ENCODE measurements at places on chromosomes 7 and 10.

GRCh38 chr7:91961816-91962215, 21.2 kb downstream of the AKAP9 start:
- H3K27me3 ChIP-seq = no peaks in the 10 kb centered on the region
- no peak overlapping the region for H3K4me3 ChIP-seq
- H3K27ac ChIP-seq = no peak overlapping the region
- no peaks in the 10 kb centered on the region for H3K36me3 ChIP-seq
- DNase-seq = no peak

DNA sequence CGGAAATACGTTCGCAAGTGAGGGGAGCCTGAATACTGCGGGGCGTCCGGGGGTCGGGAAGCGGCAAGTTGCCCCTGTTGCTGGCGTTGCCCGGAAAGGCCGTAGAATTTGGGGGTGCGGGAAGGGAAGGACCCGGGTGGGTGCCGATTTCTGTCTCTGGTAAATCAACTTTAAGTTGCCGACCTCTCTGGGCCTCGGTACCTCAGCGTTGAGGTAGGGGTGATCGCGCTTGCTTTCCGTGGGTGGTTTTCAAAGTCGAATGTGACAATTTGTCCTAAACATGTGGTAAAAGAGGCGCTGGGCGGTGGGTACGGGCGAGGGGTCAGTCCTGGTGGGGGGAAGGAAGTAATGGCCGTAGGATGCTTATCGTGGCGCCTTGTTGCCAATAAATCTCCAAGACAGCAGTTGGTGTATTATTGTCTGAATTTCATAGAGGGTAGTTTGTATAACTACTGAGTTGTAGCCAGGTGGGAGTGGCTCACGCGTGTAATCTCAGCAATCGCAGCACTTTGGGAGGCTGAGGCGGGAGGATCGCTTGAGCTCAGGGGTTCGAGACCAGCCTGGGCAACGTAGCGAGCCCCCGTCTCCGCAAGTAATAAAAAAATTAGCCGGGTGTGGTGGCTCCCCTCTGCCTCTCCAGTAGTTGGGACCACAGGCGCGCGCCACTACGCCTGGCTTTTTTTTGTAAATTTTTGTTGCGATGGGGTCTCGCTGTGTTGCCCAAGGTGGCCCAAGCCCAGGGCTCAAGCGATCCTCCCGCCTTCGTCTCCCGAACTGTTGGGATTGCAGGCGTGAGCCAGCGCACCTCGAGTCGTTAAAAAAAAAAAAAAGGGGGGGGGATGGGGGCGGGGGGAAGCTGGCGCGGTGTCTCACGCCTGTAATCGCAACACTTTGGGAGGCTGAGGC, 644 bp downstream of the BUD23 start:
- H3K27me3 ChIP-seq = no peaks in the 10 kb centered on the region
- peak overlapping the region; percentile 95 for H3K4me3 ChIP-seq
- H3K36me3 ChIP-seq = peaks cover 13% of the 10 kb centered on the region

DNA sequence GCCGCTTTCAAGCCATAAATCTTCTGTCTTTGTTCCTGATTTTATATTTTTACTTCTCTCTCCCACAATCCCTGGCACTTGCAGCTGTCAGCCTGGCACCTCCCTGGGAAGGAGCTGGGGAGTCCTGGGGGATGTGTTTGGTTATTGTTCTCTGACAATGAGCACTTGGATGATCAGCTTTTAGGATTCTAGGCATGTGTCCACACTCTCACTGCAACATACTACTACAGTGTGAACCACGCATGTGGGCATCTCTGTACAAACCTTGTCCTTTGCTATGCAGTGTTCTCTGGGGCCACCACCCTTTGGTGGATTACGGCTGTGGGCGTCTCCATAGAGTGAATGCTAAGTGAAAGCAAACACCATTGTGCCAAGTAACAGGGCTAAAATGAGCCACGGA, 168.4 kb upstream of the KMT2E start:
- H3K4me3 ChIP-seq = no peak overlapping the region
- 0 out of 2 replicates have a peak, but pooled peaks cover 4% of the 10 kb centered on the region for H3K27me3 ChIP-seq
- no peak for DNase-seq
- no peaks in the 10 kb centered on the region for H3K36me3 ChIP-seq
- no peaks in the 10 kb centered on the region for H3K4me1 ChIP-seq

DNA sequence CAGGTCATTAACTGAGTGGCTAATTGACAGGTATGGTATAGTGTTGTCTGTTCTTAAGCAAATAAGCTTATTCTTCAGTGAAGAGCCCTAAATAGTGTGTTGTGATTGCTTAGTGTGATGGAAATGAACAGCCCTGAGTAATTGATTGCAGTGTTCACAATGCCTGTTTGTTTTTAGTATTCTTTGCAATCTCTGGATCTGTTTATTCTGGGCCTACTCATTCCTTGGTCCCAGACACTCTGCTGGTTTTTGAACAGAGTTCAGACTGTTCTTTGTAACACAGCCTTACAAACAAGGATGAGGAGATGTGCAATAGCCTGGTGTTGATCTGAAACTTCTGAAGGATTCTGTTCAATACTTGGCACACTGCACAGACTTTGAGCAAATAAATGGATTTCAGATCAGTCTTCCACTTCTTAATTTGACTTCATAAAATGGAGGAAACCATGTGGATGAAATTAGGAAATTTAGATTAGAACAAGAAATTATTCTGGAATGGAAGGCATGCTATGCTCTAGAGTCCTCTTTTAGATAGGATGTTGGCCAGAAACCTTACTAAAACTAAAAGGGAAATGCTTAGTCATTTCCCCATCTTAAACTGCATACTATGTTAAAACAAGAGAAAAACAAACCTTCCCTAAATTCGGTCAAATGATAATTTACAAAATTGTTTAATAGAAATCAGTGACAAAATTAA, 444.2 kb upstream of the SEMA3D start:
- no peak for DNase-seq
- no peaks in the 10 kb centered on the region for H3K4me1 ChIP-seq
- no peaks in the 10 kb centered on the region for H3K27me3 ChIP-seq
- no peak overlapping the region for H3K27ac ChIP-seq
- no peaks in the 10 kb centered on the region for H3K36me3 ChIP-seq

GRCh38 chr7:23044581-23044980, 30.7 kb upstream of the HYCC1 start:
- H3K4me1 ChIP-seq = no peaks in the 10 kb centered on the region
- no peaks in the 10 kb centered on the region for H3K27me3 ChIP-seq
- H3K4me3 ChIP-seq = no peak overlapping the region
- DNase-seq = no peak

- H3K27ac ChIP-seq = no peak overlapping the region
- no peak overlapping the region for H3K4me3 ChIP-seq
- H3K4me1 ChIP-seq = no peaks in the 10 kb centered on the region
- DNase-seq = no peak
Measured at GRCh38 chr10:121984463-121984862, 4.5 kb upstream of the TACC2 start.

DNA sequence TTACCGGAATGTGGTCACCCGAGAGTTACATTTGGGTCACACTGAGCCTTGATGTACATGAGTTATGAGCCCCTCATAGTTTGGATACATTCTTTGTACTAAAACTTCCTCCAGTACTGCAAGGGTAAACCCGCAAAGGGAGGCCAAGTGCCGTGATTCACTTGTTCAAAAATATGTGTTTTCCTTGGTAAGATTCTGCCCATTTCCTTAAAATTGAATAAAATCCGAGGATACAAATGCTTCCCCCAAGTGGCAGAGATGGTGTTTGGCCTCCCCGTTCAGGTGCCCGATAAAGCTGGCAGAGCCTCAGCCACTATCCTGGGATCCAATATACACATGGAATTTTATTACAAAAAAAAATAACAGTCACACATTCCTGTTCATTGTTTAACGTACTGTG, 268.3 kb downstream of the DIP2C start:
- H3K4me3 ChIP-seq = no peak overlapping the region
- H3K27ac ChIP-seq = no peak overlapping the region
- no peaks in the 10 kb centered on the region for H3K4me1 ChIP-seq
- DNase-seq = no peak
- H3K27me3 ChIP-seq = no peaks in the 10 kb centered on the region

DNA sequence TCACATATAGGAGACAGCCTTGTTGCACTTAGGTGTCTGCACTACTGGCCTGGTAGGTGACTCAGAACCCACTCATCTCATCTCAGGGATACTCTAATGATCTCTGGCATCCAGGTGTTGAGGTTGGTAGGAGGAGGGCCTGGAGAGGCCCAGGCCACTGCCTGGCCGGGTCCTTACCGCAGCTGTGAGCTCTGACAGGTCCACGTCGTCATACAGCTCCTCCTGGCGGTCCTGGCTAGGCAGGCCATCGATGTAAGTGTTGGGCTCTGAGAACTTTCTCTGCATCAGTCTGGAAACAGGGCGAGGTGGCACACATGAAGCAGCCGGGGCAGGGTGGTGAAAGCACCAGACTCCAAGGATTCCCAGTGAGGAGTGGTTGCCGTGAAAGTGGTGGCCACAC, 62.1 kb downstream of the VWA2 start:
- no peaks in the 10 kb centered on the region for H3K36me3 ChIP-seq
- no peaks in the 10 kb centered on the region for H3K27me3 ChIP-seq
- DNase-seq = no peak
- H3K4me1 ChIP-seq = peaks cover 3% of the 10 kb centered on the region
- H3K4me3 ChIP-seq = no peak overlapping the region

- no peak overlapping the region for H3K27ac ChIP-seq
- no peak overlapping the region for H3K4me3 ChIP-seq
- no peaks in the 10 kb centered on the region for H3K36me3 ChIP-seq
- H3K4me1 ChIP-seq = no peaks in the 10 kb centered on the region
- DNase-seq = peak; percentile 72
Measured at GRCh38 chr7:158353606-158354570, 233.7 kb downstream of the PTPRN2 start.

DNA sequence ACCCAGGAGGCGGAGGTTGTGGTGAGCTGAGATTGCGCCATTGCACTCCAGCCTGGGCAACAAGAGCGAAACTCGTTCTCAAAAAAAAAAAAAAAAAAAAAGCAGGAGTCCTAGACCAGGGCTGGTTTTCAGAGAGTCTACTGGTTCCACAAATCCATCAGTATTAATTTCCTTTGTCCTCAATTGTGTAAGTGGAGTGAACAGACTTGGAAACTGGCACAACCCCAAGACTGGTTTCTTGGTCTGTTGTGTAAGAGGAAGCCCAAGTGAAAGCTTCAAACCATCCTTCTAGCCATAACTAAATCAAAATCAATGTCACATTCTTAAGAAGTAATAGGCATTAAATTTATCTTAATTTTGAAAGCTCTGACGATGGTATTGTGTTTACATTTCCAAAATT, 213.6 kb downstream of the DGKI start:
- 0 out of 2 replicates have a peak, but pooled peaks cover 4% of the 10 kb centered on the region for H3K27me3 ChIP-seq
- H3K27ac ChIP-seq = no peak overlapping the region
- H3K36me3 ChIP-seq = no peaks in the 10 kb centered on the region
- no peaks in the 10 kb centered on the region for H3K4me1 ChIP-seq

DNA sequence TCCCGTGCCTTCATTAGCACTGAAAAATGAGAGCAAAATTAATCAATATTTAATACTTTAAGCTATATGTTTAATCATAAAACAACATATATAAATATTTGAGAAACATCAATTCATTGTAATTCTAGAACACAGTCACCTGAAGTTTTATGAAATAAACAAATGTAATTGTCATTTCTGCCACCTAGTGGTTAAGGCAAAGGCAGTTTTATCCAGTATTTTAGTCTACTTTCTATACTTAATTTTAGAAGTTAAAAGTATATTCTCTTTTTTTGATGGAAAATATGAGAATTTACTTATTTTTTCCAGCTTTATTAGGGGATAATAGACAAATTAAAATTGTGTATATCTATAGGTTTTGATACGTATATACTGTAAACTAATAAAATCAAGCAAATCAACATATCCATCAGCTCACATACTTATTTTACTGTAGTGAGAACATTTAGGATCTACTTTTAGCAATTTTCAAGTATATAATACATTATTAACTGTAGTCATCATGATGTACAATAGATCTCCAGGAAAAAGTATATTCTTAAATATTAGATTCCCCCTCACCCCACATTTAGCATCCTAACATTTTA, 16.9 kb downstream of the PCGF6 start:
- no peaks in the 10 kb centered on the region for H3K4me1 ChIP-seq
- H3K27ac ChIP-seq = no peak overlapping the region
- no peak for DNase-seq
- H3K4me3 ChIP-seq = no peak overlapping the region

DNA sequence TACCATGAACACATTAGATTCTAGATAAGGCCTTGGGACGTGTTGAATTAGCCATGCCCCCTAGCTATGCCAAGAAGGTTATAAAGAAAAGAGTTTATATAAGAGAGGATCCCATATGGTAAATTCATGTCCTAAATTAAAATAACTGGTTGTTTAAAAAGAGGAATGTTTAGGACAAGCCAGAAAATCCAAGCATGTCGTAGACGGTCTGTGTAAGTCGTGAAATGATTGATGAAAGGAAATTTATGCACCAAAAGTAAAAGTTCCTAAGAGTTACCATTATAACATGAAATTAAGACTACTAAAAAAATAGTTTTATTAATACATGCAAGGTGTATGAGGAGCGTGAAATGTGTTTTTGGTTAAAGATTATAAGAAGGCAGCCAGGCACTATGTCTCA, 624.9 kb downstream of the ARL4A start:
- peak; percentile 31 for DNase-seq
- no peak overlapping the region for H3K27ac ChIP-seq
- no peaks in the 10 kb centered on the region for H3K36me3 ChIP-seq

- peak; percentile 53 for DNase-seq
- no peak overlapping the region for H3K4me3 ChIP-seq
- H3K36me3 ChIP-seq = peaks cover 2% of the 10 kb centered on the region
- no peaks in the 10 kb centered on the region for H3K27me3 ChIP-seq
Measured at GRCh38 chr7:145016068-145016467, 180.2 kb upstream of the TPK1 start.

DNA sequence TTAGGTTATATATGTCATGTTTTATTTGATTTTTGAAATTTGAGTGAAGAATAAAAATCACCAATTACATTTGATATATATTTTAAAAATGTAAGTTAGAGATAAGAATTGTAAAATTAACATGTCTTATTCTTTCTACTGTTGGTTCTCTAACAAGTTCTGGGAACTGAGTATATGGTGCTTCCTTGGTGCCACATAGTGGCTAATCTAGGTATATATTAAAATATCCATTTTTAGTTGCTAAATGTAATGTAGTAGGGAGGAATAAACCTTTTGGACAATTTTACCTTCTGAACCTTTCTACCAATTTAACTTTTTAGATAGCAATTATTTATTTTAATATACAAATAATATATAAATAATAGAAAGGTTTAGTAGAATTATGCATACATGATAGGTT, 17.5 kb downstream of the CFAP69 start:
- DNase-seq = peak; percentile 36
- H3K27me3 ChIP-seq = no peaks in the 10 kb centered on the region
- H3K27ac ChIP-seq = no peak overlapping the region

GRCh38 chr7:144713850-144714249, 122.0 kb downstream of the TPK1 start:
- no peak for DNase-seq
- H3K36me3 ChIP-seq = no peaks in the 10 kb centered on the region
- H3K4me1 ChIP-seq = no peaks in the 10 kb centered on the region
- no peak overlapping the region for H3K4me3 ChIP-seq
- H3K27ac ChIP-seq = no peak overlapping the region
- H3K27me3 ChIP-seq = no peaks in the 10 kb centered on the region

- no peaks in the 10 kb centered on the region for H3K27me3 ChIP-seq
- no peak overlapping the region for H3K27ac ChIP-seq
- no peak overlapping the region for H3K4me3 ChIP-seq
- H3K36me3 ChIP-seq = no peaks in the 10 kb centered on the region
- H3K4me1 ChIP-seq = peaks cover 4% of the 10 kb centered on the region
Measured at GRCh38 chr10:21329995-21330627, 195.4 kb downstream of the SKIDA1 start.
